ENCODE measurements at places on chromosomes 7 and 10.

GRCh38 chr10:90437452-90437851 is 420.4 kb downstream of the HTR7 start:
- no peak for DNase-seq

DNA sequence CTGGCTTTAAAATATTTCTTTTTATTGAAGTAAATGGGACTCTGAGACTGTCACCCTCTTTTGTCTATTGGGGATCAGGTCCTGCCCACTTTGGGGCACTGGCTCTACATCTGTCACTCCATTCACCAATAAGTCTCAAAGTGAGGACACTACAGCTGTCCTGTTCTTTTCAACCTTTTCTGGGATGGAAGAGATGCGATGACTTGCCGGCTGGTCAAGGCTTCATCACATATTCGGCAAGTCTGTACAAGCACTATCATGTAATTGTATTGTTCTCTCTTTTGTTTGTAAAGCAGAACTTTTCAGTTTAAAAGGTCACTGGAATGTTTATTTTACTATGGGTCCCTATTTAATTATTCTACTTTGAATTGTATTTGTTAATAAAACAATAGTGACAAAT is 17.7 kb upstream of the SP8 start:
- DNase-seq = no peak

GRCh38 chr7:141102436-141102835 is 28.6 kb downstream of the TMEM178B start:
- no peak for DNase-seq

- no peak for DNase-seq
These were observed 52.2 kb downstream of the C10orf120 start for GRCh38 chr10:122647383-122647968.

DNA sequence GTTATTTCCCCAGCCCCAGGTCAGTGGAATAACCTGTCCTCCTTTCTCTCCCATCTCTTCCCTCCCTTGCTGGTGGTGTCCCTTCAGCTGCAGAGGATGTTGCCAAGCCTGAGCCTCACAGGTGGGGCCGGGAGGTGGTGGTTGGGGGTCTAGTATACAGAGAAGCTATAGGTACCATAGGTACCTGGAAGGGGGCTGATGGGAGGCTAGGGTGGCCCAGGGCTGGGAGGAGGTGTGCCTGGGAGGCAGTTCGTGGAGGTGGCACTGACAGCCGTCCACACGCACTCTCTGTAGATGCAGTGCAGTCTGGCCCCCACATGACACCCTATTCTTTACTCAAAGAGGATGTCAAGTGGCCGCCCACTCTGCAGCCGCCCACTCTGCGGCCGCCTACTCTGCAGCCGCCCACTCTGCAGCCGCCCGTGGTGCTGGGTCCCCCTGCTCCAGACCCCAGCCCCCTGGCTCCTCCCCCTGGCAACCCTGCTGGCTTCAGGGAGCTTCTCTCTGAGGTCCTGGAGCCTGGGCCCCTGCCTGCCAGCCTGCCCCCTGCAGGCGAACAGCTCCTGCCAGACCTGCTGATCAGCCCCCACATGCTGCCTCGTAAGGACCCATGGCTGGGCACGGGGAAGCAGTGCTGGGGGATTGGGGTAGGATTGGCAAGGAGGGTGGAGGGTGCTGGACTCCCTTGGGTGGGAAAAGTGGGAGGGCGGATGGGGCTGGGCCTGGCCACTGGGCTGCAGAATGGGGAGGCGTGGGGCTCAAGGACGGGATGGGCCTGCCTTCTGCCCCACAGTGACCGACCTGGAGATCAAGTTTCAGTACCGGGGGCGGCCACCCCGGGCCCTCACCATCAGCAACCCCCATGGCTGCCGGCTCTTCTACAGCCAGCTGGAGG is 9.5 kb downstream of the IRF5 start:
- no peak for DNase-seq
